8988T (cell line): ENCODE measurements at places on chromosomes 12 and 14.

- no peak for DNase-seq
Observed at GRCh38 chr12:278046-278445, 15.4 kb upstream of the SLC6A13 start.

DNA sequence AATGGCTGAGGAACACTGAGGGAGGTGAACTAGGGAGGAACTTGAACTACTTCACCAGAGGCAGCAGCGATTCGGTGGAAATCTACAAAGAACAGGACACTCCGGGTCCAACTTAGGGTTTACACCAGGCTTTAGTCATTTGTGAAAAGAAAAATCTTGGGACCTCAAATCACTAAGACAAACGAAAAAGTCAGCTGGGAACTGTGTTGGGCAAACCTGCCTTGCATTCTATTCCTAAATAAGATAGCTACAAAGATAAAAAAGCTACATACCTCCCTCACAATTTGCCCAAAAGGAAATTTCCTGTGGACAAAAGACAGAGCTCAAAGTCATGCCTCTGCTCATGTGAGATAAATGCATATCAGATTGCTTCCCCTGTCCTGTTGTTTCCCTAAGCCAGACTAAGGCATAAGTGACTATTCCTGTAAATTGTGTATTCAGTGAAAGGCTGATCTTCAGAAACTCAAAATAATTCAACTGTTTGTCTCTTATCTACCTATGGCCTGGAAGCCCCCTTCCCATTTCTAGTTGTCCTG, 106.6 kb downstream of the APAF1 start:
- DNase-seq, result no peak

DNA sequence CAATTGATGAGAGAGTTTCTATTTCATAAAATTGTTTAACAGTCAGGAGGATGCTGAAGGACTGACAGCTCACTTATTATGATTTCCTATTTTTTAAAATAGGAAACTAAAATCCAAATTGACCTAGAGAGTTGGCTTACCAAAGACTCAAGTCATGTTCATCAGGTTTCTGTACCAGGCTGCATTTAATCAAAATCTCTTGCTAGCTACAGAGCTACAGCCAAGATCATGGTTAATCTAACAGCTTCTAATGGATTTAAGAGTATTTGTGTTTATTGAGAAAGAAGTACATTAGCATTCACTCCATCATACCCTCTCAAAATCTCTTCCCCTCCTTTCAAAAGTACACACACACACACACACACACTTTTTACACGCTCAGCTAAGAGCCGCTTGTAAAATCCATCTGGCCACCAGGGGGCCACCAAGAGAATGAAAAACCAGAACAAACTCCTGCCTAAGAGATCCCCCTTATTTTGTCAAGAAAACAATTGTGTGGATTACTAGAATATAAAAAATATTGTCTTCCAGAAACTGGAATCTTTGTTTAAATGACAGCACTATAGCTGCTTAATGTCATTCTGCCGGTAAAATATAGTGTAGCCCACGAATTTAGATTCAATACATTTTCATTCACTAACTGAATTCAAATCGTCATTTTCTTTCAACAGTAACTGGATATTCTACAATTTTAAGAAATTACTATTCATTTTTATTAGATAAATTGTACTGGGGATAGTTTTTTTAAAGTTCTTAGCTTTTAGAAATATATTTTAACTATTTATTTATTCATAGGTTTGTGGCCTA, 334.0 kb downstream of the BTG1 start:
- no peak for DNase-seq

- no peak for DNase-seq
Observed at GRCh38 chr12:116859079-116859478, 22.2 kb downstream of the HRK start.

- DNase-seq, result no peak
Observed at GRCh38 chr12:9752145-9752933, 8.4 kb downstream of the CD69 start.

GRCh38 chr12:28158353-28158752, 31.9 kb upstream of the CCDC91 start:
- DNase-seq, result no peak

- peak; percentile 65 for DNase-seq
Observed at GRCh38 chr14:75578102-75578785, at the start of gene FLVCR2. Gene FLVCR2, plus strand, starts transcription at chr14:75578620. Its CDS starts 353 bp downstream, at chr14:75578973.

DNA sequence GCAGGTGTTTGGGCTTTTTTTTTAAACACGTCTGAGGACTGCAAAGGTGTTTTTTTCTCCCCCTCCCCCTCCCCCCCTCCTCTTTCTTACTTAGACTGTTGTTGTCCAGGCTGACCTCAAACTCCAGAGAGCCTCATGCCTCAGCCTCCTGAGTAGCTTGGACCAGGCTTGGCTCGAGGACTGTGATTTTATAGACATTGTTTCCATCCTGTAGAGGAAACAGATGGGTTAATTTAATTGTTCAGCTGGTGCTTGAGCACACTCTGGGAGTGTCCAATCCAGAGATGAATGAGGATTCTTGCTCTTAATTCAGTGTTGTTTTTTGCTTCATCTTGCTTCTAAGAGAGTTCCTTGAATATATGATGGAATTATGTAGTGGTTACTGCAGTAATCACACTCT, 42.1 kb downstream of the RASSF3 start:
- DNase-seq, result no peak

GRCh38 chr12:109687250-109687649, 26.4 kb upstream of the FAM222A start:
- no peak for DNase-seq

DNA sequence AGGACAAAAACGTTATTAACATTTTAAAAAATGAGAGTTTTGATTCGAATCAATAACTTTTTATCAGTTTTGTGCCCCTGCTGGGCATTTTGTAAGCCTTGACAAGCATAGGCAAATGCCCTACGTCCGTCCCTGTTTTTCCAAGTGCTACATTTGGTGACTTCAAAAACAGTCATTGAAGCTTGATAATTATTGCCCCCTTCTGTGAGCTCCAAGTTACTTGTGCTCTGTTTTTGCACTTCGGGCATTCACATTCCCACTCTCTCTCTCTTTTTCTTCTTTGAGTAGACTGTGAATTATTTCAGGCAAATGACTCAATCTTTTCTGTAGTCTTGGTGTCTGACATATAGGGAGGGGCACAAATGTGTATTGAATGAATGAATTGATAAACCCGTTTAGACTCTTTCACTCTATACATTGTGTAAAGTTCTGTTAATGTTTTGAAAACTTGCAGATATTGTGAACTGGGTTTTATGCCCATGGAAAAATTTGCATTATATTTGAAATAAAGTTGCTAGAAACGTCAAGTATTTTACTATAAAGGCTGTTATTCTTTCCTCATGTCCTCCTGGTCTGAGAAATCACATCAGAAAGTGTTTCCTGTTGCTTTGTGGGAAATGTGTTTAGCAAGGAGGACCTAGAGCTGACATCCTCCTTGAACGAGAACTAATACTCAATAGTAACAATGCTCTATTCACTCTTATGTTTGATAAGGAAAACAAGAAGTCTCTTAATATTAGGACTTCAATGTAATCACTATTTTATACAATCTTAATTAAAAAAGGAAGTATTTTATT, 1.4 kb downstream of the APAF1 start:
- no peak for DNase-seq

GRCh38 chr12:103399986-103400385, 95.8 kb downstream of the C12orf42 start:
- no peak for DNase-seq

GRCh38 chr12:79696416-79696815, 5.7 kb upstream of the PAWR start:
- DNase-seq, result no peak

DNA sequence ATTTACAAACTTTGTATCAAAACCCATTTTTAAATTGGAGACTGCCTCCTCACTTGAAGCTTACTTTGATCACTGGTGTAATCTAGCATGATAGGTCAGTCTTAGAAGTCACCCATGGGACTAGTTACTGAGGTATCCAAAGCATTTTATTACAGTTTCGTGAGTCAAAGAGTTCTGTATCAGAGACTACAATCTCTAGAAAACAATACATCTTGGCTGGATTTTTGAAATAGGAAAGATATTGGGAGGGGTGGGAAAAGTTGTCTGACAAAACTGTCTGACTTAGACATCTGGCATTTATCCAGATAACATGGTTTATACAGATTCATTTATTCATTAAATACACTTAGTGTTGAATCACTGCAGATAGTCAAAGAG, 173.5 kb upstream of the PDZRN4 start:
- DNase-seq, result no peak

DNA sequence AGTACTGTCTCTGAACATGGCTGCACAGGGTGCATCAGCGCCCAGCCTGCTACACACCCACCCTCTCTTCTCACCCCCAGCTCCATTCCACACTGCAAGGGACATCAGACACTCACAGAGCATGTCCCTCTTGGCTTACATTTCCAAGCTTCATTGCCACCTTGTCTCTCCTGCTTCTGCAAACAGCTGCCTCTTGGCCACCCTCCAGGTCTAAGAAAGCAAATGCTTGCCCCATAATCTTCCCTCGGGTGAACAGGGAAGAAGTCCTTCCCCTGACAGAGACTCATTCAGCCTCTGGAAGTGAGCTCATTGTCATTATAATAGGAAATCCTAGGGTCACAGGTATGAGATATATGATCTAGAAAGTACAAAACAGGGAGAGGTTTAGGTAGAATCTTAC, 505.2 kb downstream of the RMST start:
- DNase-seq, result no peak

- DNase-seq, result no peak
Observed at GRCh38 chr12:94397401-94397800, 62.3 kb downstream of the CEP83 start.

DNA sequence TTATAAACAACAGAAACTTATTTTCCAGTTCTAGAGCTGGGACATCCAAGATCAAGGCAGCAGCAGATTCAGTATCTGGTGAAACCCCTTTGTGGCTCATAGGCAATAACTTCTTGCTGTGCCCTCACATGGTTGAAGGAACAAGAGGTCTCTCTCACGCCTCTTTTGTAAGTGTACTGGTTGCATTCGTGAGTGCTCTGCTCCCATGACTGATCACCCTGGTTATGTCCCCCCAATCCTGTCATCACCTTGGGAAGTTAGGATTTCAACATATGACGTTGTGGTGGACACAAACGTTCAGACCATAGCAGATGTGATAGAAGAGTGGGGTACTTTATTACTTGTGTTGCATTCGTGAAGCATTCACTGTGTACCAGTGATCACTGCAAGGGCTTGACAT, 184.0 kb downstream of the SRGAP1 start:
- no peak for DNase-seq

- no peak for DNase-seq
Observed at GRCh38 chr12:102197789-102198188, at the start of gene PMCH. Gene PMCH, minus strand, starts transcription at chr12:102197833. Its CDS starts 63 bp downstream, at chr12:102197770.

GRCh38 chr14:86013641-86014040, 483.7 kb downstream of the FLRT2 start:
- no peak for DNase-seq

GRCh38 chr14:58571769-58572472, 65.8 kb upstream of the DACT1 start:
- no peak for DNase-seq

DNA sequence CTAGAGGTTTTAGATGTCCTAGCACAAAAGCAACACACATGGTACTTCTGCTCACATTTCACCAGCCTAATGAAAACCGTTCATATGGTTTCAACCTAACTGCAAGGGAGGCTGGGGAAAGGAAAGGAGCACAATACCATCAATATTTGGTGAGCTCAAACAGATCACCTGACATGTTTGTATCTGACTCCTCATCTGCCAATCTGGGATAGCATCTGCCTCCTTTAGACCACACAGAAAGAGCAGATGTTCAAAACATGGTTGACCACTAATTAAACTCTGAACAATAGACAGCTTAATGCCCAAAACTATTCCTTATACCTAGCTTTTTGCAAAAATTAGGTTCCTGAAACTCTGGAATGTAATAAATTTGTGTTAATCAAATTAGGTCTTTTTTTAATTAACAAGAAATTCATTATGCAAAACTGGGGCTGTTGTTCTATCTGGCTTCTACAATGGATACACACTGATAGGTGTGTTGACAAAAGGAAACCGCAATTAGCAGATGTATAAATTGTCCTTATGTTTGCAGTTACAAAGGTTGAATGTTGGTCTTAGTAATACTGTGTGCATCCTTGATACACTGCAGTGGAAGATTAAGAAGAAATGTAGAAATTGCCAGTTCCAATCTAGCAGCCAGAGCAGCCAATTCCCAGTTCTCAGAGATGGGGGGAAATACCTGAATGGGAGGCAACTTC, 89.3 kb downstream of the DUSP6 start:
- DNase-seq, result no peak

- no peak for DNase-seq
Observed at GRCh38 chr14:77980475-77981321, 180.8 kb downstream of the ADCK1 start.
